Activated CD4-positive, alpha-beta memory T cell treated with anti-CD3 and anti-CD28 coated beads, Interleukin-2, amount 10 ng/mL, durations not matched to agents 7 days and 5 days (primary cell): ENCODE measurements at places on chromosomes 12 and 14. TPM values are rescaled to one million over a fixed set of nuclear protein-coding genes. Genes with fewer than 3 reads are reported as not detected.

ZBTB42 gene
- total RNA-seq: 5.5 TPM

ACSS3 gene
- not detected for total RNA-seq

KRT85 gene
- total RNA-seq: not detected

SRGAP1 gene
- total RNA-seq: not detected

LMO3 gene
- total RNA-seq: not detected

PDZRN4 gene
- not detected for total RNA-seq

SLC6A15 gene
- total RNA-seq: not detected

CCDC38 gene
- total RNA-seq: not detected

OR4E1 gene
- total RNA-seq: 0.05 TPM
